Posterior cingulate gyrus (tissue), 11 donors: ENCODE measurements at places on chromosomes 6 and 20.

- DNase-seq: no peak
Measured at GRCh38 chr6:110239526-110240274, 59.5 kb downstream of the CDC40 start.

GRCh38 chr6:90467546-90467945, 119.3 kb downstream of the MAP3K7 start:
- no peak for DNase-seq

DNA sequence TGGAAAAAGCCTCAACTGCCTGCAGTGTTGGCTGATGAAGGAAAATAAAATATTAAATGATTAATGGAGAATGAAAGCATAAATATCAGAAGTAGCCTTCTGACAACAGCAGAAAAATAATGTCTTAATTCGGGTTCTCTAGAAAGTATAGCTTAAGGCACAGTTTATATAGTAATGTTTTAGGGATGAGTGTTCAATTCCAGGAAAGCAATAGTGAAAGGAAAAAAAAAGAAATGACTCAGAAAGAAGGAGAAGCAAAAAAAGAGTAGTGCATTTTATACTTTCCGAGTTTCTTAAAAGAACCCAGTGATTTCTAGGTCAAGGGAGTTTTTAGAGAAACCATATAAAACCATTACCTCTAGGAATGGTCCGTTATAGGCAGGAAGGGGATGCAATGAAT, 137.3 kb downstream of the HTR1B start:
- DNase-seq: no peak

DNA sequence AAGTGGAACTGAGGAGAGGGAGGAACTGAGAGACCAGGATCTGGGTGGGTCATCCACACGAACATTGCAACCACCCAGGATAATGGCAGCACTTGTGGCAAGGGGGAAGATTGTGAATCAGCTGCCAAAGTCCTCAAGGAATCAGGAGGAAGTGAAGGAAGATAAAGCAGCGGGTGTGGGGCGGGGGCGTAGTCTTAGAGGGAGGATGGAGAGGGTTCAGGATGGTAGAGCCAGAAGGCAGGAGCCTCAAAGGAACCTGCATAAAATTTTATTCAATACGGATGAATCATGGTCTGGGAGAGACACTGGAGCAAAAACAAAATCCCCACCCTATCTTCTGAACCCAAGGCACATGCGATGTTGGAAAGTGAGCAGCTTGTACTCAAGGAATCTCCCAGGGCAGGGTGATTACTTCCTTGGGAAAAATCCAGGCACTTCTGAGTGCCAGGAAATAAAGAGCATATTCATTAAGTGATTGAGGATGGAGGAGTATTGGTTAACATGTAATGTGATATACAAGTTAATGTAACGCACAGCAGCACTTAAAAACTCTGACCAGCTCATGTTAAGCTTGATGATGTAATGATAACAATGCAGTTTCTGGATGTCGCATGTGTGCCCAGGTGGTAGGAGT, 82.0 kb upstream of the B3GAT2 start:
- DNase-seq: no peak
